ENCODE measurements at places on chromosomes 1 and 21.
A peak's percentile ranks its signal among the peaks of the same experiment; 100 is the strongest.

DNA sequence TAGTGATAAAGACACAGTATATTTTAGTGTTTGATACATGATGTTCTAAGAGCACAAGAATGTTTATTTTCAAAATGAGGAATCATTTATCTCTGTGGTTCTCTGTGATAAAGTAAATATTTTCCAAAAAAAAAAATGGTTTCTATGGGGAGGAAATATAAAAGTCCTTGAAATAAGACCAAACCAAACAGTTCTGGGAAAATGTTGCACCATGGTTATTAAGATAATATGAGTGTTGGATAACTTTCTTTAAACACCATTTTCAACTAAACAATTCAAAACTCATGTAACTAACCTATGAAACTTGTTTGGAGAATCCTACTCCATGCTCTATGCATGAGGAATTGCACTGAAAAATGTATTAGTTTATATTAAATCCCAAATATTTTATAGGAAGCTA, 184.6 kb downstream of the KCNT2 start:
- DNase-seq: no peak

DNA sequence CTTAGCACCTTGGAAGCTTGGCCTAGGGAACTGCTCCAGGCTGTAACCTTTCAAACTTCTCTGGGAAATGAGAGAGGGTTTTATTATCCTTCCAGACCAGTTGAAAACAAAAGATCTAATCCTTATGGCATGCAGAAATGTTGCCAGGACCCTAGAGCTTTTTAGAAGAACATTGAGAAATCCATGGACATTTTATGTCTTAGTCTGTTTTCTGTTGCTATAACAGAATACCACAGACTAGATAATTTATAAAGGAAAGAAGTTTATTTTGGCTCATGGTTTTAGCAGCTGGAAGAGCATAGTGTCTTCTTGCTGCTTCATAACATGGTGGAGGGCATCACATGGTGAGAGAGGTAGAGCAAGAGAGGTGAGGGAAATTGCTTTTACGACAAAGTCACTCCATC, 25.8 kb downstream of the OSBPL9 start:
- DNase-seq: no peak

GRCh38 chr1:53316766-53317581, 10.9 kb downstream of the LRP8 start:
- no peak for DNase-seq

- no peak for DNase-seq
Observed at GRCh38 chr21:42556960-42557359, 43.3 kb downstream of the SLC37A1 start.

DNA sequence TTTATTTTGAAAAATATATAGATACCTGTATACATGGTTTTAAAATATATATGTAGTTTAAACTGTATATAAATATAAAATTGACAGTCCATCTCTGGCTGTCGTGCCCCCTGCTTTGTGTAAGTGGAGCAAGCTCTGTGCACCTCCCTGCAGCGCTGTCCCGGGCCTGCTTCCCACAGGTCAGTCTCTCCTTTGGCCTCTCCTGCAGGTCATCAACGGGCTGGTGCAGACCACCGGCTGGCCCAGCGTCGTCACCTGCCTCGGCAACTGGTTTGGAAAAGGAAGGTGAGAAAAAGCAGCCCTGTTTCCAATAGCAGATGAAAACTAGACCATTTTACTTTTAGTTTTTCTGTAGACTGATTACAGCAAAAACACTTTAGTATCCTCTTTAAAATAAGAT, 28.5 kb downstream of the SLC37A1 start:
- DNase-seq: no peak

DNA sequence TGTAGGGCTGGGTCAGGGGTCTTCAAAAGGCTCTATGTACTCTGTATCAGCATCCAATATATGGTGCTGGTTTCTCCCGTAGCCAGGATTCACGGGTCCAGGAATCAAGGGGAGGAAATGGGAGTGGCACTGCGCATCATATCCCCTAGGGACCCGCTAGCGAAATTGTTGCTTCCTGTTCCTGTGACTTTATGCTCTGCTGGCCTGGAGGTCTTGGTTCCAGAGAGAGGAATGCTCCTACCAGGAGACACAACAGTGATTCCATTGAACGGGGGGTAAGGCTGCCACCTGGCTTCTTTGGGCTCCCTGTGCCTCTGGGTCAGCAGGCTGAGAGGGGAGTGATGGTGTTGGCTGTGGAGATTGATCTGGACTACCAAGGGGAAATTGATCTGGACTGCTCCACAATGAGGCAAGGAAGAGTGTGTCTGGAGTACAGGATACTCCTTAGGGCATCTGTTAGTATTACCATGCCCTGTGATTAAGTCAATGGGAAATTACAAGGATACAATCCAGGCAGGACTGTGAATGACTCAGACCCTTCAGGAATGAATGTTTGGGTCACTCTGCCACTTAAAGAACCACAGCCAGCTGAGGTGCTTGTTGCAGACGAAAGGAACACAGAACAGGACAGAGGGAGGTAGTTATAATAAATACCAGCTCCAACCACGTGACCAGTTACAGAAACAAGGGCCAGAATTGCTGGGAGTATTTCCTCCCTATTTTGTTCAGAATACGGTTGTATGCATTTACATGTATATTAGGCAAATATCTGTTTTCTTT, 10.2 kb downstream of the SPSB1 start:
- no peak for DNase-seq

- DNase-seq: no peak
Observed at GRCh38 chr1:159282118-159282517, 20.0 kb upstream of the FCER1A start.

DNA sequence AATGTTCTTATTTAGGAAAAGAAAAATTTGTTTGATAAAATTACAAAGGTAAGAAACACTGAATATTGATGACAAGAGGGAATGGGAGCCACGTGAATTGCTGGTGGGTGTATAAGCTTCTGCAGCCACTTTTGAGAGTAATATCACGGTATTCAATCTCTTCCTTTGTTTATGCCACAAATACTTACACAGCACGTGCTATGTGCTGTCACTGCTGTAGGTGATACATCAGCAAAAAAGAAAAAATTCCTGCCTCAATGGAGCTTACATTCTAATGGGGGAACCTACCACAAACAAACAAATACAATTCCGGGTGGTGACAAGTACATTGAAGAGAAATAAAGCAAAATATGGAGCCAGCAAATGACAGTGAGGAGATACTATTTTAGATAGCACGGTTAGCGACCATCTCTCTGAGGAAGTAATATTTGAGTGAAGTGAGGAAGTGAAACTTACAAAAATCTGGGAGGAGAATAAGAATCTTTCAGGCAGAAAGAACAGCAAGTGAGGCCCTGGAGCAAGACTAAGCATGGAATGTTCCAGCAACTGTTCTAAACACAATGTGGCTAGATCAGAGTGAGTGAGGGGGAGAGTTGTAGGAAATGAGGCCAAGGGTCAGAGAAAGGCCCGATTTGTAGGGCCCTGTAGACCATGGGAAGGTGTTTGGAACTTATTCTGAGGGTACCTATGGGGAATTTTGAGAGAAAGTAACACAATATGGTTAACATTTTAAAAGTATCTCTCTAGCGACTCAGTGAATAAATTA, 2.6 kb upstream of the FCRLB start:
- DNase-seq: no peak

GRCh38 chr1:232966663-232967062, 16.3 kb downstream of the NTPCR start:
- no peak for DNase-seq

GRCh38 chr1:206864939-206865671, at the start of gene IL20:
Gene IL20, plus strand, starts transcription at chr1:206865623. Its CDS starts 230 bp downstream, at chr1:206865853.
- peak; percentile 76 for DNase-seq

- no peak for DNase-seq
Observed at GRCh38 chr1:172238965-172239364, 181.5 kb upstream of the C1orf105 start.

- no peak for DNase-seq
Observed at GRCh38 chr1:101071470-101071891, 45.9 kb upstream of the DPH5 start.

DNA sequence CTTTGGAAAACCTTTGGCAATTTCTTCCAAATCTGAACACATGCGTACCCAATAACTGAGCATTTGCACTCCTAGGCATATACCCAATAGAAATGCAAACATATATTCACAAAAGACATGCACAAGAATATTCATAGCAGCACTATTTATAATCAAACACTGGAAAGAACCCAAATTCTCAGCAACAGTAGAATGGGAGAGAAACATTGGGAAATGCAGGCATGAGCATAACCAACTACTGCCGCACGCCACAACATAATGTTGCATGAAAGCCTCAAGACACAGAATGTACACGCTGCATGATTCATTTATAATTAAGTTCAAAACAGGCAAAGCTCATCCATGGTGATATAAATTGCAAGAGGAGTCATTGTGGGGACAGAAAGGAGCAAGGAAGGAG, 69.5 kb upstream of the FBXO28 start:
- no peak for DNase-seq

DNA sequence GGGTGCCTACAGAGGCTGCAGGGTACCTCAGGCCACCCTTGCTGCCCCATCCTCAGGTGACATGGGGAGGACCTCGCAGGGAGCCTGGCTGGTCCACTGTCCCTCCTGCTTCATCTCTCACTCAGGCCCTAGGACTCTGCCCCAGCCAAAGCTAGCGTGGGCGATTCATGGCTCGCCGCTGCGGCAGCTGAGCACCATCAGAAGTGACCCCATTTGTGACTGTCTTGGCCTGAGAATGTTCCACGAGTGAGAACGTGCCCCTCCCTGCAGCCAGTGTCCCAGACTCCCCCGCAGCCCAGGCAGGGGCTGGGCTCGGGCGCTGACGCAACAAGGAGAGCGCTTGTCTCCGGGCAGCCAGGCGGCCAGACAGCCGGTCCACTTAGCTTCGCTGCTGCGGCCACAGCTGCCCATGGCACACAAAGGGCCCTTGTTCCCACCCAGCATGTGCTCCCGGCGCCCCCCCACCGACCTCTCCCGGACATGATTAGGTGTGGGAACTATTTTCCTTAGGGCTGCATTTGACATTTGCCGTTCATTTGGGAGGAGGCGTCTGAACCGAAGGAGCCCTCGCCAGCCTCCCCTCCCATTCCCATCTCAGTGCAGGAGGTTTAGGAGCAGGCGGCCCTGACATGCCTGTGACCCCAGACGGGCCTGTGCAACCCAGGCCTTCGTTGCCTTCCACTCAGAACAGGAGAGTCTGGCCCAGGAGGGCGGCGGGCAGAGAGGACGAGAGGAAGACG, 19.3 kb upstream of the POFUT2 start:
- no peak for DNase-seq

- no peak for DNase-seq
Observed at GRCh38 chr1:11539850-11540772, 61.2 kb downstream of the DISP3 start.

DNA sequence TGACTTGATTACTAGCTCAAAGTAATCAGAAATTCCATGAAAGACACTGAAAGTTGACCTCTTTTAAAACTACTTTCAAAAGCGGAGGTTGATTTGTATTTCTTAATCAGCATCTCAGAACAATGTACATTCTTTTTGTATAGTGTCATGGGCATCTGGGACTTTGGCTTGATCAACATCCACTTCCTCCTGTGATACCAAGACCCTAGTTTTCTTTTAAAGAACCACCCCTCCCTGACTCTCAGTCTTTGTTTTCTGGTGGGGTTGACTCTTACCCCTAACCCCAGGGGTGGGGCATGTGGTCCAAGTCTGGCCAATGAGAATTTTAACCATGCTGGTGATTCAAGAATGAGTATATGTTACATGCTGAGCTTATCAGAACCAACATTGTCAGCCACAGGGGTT, 21.7 kb upstream of the IRF2BP2 start:
- DNase-seq: no peak

GRCh38 chr1:15246960-15247614, at the start of gene FHAD1:
Gene FHAD1, plus strand, starts transcription at chr1:15247223. Its CDS starts 4,562 bp downstream, at chr1:15251785.
- DNase-seq: peak; percentile 28

DNA sequence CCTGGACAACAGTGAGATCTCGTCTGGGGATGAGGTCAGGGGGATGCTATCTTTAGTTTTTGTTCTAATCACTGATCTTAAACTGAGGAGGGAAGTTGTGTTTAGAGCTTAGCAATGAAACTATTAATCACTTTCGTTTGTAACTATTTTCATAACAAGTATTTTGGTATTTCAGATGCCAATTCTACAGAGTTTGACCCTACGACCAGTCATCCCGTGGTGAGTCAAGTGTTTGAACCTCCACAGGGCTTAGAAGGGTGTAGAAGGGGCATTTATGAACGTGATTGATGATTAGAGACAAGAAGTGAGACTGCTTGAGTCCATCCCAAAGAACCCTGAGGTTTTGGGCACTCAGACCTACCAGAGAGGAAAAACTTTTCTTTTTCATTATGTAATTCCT, 15.6 kb downstream of the SLFNL1 start:
- DNase-seq: no peak

DNA sequence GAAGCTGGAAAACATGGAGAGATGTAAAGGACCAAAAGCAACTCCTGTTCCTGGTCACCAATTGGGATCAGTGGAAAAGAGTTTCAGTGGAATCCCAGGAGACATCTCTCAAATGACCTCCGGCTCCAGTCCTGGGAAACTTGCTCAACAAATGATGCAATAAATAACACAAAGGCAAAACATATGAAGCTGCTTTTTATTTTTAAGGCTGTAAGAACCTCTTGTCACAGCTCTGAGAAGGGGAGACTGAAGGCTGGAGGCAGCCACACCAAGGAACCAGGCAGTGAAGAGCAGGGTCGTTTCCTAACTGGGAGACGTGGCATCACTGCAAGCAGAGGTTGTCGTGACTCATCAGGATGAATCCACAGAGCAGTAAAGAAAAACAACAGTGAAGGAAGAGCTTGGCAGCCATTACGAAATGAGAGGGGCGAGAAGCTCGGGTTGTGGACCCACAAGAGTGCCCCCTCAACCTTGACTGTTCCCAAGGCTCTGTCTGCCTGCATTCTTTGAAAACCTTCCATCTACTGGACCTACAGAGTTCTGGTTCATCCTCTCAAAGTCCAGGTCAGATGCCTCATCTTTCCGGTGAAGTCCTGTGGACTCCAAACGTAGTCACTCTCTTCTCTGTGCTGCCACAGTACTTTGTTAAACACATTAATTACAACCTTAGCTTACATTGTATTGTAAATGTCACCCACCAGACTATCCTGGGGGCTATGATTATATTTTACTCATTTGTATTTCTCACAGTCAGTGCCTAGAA, 32.1 kb downstream of the JAK1 start:
- DNase-seq: no peak

GRCh38 chr1:43418858-43419257, 29.2 kb downstream of the SZT2 start:
- no peak for DNase-seq

DNA sequence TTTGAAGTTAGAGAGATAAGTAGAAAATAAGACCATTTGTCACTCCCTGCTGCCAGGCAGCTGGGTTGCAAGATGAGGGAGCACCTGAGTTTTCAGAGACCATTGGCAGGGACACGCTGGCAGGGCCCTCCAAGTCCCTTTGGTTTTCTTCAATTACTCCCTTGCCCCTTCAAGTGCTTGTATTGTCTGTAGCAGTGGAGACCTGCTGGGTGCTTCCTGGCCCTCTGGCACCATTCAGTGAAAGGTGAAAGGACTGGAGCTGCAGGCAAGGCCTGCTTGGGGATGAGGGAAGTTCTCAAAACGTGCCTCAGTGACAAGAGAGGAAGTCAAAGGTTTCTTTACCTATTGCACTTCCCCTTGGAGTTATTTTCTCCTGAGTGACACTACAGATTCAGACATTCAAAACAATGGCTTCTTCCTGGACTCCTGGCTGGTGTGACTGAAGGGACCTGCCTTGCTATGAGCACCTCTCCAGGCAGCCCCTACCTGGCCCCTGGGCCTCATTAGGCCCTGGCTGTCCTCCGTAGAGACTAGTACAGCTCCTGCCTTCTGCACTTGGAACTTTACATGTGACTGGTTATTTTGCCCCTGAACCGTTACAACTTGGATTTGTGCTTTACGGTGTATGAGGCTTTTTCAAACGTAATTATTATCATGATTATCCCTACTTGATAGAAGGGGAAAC, 100.1 kb downstream of the C1orf21 start:
- DNase-seq: no peak

Measured in stimulated activated naive CD4-positive, alpha-beta T cell treated with Interleukin-2 at 50 U/mL for 16 hours (primary cell).